ENCODE measurements at places on chromosomes 7 and 10. TPM values are rescaled to one million over a fixed set of nuclear protein-coding genes. Genes with fewer than 3 reads are reported as not detected.

The GNAT3 gene
- total RNA-seq = 5.8 TPM

The TCAF2 gene
- 3.0 TPM for total RNA-seq

DNA sequence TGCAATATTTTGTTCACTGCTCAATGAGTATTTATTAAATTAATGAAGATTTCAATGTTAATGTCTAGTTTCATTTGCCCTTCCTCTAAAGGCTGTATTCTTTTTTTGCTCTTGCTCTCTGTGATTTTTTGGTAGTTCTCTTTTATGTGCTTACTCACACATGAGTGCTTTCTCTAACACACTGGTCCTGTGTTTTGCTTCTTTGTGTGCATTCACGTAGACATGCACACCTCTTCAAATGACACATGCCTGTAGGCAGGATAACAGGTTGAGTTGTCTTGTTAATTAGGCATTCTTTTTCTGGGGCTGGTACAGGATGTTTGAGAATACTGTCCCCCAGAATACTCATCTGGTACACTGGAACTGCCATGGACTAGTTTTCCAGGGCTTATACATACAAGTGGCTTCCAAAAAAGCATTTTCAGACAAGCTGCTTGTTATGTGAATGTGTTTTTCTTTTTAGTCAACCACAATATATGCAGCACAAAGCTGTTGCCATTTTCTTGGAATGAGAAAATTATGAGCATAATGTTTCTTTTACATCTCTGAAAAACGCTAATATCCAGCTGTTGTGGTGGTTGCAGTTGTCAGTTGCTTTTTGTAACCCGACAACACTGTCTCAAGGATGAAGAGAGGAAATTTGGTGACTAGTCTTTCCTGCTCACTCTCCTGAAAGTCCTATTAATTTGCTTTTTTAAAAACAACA, 416.4 kb downstream of the AUTS2 start:
- no peak overlapping the region for H3K4me3 ChIP-seq
- peaks cover 4% of the 10 kb centered on the region for H3K4me1 ChIP-seq
- H3K27ac ChIP-seq = no peak overlapping the region

GRCh38 chr7:15643000-15643705, 43.3 kb downstream of the MEOX2 start:
- H3K4me1 ChIP-seq = no peaks in the 10 kb centered on the region
- H3K4me3 ChIP-seq = no peak overlapping the region
- no peaks in the 10 kb centered on the region for H3K27me3 ChIP-seq
- no peak overlapping the region for H3K27ac ChIP-seq

DNA sequence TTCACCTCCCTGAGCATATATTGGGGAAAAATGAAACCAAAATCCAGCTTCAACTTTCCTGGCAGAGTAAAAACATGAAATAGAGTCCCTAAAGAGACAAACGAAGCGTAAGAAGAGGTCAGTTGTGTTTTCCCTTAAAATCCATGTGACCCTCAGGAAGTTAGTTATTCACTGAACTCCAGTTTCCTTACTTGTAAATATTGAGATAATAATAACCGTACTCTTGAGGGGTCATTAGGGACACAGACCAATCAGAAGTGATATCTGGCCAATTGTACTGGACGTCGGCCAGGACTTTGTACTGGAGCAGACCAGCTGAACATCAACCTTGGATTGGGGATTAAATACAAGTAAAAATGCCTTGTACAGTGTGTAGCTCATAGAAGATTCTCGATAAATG, 167.0 kb downstream of the GATA3 start:
- no peaks in the 10 kb centered on the region for H3K27me3 ChIP-seq
- H3K4me3 ChIP-seq = no peak overlapping the region
- no peaks in the 10 kb centered on the region for H3K4me1 ChIP-seq
- no peak overlapping the region for H3K27ac ChIP-seq

DNA sequence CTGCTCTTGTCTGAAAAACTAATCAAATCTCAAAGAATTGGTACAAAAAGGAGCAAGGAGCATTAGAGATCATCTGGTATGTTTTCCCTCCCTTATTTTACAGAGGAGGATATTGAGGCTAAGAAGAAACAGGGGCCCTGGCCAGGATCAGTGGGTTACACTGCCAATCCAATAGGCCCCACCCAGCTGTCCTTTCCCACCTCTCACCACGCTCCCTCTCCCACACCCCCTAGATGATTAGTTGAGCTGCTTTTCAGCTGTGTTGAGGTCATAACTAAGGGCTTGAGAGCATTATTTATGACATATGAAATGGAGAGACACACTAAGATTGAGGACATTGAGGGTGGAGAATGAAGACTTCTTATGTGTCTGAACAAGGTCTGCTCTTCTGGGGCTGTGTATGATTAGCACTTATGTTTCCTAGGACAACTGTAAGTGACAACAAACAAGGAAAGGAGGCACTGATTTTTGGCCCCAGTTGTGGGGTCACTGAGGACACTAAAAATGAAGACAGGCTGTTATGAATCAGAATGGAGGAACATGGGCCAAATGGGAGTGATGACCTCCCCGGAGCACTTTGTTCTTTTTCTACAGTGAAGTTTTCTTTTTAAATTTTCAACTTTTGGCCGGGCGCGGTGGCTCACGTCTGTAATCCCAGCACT, 26.5 kb downstream of the VWA2 start:
- no peaks in the 10 kb centered on the region for H3K36me3 ChIP-seq
- no peak overlapping the region for H3K27ac ChIP-seq
- DNase-seq = no peak
- H3K4me1 ChIP-seq = peaks cover 4% of the 10 kb centered on the region
- H3K27me3 ChIP-seq = no peaks in the 10 kb centered on the region
